ENCODE measurements at places on chromosomes 2 and 18. TPM values are rescaled to one million over a fixed set of nuclear protein-coding genes. Genes with fewer than 3 reads are reported as not detected.

Gene NEU4
- total RNA-seq = 1.1 TPM

Gene GRP
- total RNA-seq = not detected

Gene SNORC
- total RNA-seq = 0.64 TPM

DNA sequence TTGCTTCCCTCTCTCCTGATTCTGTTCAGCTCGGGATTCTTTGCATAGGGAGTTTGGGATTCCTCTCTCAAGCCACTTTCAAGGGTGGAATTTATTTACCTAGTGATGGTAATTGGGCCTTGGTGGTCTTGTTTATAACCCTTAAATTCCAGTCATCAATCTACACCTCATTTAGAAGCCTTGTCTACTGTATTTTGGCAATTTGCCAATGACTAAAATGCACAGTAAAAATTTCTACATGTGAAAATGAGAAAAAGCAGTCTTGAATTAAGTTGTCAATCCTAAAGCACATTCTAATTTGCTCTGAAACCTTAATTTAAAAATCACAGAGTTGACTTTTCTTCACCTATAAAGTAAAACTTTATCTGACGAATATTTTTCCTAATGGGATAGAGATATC is 749.2 kb upstream of the CRIM1 start:
- DNase-seq = no peak

DNA sequence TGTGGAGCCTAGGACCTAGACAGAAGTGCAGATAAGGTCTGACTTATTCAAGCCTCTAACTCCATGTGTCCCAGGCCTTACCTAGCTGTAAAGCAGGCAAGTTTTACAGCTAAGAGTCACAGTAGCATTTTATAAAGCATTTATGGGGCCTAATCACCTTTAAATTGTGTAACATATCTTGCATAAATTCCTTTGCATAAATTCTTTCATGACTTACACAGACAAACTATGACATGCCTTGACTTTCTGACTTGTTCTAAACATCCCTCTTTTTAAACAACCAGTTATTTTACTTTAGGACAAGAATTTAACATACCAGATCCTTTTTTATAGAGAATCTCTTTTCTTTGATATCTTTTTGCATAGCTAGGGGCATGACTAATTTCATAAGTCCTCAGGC is 1257.8 kb upstream of the NRXN1 start:
- DNase-seq = no peak
